ENCODE measurements at places on chromosomes 2 and 18. TPM values are rescaled to one million over a fixed set of nuclear protein-coding genes. Genes with fewer than 3 reads are reported as not detected.

The ABCB11 gene
- not detected for total RNA-seq

The NXPH2 gene
- not detected for total RNA-seq

The CRACDL gene
- 2.2 TPM for total RNA-seq

The PLEK gene
- under 0.01 TPM for total RNA-seq

The SAP130 gene
- total RNA-seq: 2.4 TPM

The CD226 gene
- total RNA-seq: 1.3 TPM

The NCKAP5 gene
- total RNA-seq: under 0.01 TPM

The OR6B2 gene
- total RNA-seq: not detected

The SCG2 gene
- total RNA-seq: under 0.01 TPM

The SIX3 gene
- total RNA-seq: not detected

The GAL3ST2 gene
- total RNA-seq: not detected

The ZC3H6 gene
- 1.2 TPM for total RNA-seq

The CRYBA2 gene
- total RNA-seq: not detected

The SIGLEC15 gene
- total RNA-seq: under 0.01 TPM

DNA sequence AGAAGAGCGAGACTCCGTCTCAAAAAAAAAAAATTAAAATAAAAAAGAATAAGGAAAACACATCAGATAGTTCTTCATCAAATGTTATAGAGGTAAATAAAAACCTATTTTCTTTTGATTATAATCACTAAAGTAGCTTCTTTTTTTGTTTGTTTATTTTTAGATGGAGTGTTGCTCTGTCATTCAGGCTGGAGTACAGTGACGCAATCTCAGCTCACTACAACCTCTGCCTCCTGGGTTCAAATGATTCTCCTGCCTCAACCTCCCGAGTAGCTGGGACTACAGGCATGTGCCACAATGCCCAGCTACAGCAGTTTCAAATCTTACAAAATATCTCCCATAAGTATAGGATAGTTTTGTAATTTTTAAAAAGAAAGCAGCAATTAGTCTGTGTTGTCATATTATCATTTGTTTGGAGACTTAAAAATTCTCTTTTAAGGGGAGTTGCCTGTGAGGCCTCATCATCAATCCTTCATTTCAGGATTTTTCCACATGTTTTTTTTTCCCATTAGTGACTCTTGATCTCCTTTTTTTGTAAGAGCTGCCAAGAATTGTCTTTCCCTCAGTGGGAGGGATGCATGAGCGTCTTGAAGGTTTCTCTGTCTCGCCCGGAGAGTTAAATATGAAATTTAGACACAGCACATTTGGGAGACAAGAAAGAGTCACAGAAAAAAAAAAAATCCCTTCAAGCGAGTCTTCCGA lies 275.9 kb downstream of the CDCA7 start:
- DNase-seq: no peak

- DNase-seq: no peak
Observed at GRCh38 chr2:224927646-224928173, 114.6 kb downstream of the DOCK10 start.

GRCh38 chr2:227793148-227793712 lies 20.4 kb upstream of the CCL20 start:
- DNase-seq: no peak

DNA sequence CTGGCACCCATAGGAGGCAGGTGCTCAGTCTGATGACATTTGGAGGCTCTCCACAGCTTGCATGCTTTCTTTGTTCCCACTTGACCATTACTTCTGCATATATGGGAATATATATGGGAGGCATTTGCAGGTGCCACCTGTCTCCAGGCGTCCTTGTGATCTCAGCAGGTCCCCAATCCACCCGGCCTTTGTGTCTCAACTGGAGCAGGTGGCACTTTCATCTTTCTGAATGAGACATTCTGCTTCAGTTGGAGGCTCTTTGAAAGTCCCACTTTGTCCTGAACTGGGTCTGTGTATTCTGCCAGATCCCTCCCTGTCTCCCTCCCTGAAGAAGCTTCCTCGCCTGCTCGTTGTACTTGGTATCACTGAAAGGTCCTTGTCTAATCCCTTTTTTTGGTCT lies 318.1 kb upstream of the EPAS1 start:
- no peak for DNase-seq

DNA sequence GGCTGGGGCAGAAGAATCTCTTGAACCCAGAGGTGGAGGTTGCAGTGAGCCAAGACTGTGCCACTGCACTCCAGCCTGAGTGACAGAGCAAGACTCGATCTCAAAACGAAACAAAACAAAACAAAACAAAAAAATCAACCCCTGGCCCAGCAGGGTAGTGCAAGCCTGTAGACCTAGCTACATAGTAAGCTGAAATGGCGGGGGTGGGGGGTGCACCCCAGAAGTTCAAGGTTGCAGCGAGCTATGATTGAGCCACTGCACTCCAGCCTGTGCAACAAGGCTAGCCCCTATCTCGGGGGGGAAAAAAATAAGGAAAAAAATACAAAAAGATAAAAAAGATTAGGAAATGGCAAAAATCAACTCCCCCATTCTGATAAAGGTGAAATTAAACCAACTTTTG lies 6.4 kb downstream of the ATL2 start:
- DNase-seq: no peak

GRCh38 chr2:37550190-37550589 lies 121.3 kb downstream of the CDC42EP3 start:
- no peak for DNase-seq

DNA sequence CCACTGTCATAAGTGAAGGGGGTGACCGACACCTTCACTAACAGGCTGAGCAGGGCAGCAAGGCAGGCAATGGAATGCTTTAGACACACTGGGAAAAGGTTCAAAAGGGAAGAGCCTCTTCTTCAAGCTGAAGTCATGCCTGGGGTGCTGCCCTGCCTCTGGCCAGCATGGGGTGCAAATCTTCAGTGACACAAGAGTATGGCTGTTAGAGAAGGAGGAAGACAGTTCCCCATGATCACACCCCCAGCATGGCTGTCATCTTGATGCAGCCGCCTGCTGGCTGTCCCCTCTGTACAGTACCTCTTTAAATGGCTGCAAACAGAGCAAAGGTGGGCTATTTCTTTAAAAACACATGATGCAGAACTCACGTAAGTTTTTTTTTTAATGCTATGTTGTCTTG lies 71.9 kb downstream of the INPP4A start:
- no peak for DNase-seq

DNA sequence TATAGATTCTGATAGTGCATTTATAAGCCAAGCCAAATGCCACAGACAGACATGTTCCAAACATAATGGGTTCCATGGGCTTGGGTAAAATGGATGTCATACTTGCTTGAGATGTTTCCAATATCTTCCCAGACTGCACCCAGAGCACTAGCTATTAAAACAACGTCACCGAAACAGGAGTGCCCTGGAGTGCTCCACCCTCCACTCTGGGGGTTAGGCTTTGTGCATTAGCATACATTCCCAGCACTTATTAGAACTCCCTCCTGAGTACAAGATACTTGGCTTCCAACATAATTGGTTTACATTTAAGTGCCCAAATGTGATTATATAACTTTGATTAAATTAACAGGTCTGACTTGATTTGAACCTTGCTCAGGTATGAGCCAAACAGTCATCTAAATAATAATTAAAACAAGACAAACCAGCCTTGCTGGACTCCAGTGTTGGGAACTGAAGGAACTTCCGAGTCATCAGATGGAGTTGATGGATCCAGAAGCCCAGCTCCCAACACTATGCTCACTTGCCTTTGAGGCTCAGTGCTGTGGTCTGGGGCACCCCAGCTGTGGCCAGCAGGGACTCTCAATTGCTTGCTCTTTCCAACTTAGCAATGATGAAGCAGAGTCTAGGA lies 60.5 kb upstream of the LGALSL start:
- no peak for DNase-seq

DNA sequence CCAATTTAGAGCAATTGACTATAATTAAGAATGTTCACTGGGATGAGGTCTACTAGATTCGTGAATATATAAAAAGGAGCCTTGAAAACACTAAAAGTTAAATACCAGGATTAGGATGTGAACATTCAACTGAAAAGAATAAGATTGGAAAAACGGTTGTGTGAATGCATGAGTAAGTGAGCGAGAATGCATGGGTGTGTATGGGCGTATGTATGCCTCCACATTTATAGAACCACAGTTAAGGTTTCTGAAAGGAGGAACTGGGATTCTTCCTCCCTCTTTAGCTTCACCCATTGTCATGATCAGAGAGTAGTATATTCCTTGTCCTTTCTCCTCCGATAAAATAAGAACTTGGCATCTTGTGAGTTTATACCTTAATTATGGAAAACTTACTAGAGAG lies 151.1 kb upstream of the UBE2E3 start:
- DNase-seq: no peak

GRCh38 chr18:67705748-67706147 lies 189.2 kb upstream of the DSEL start:
- no peak for DNase-seq

GRCh38 chr2:109395494-109396201 lies 218.1 kb downstream of the SEPTIN10 start:
- no peak for DNase-seq

GRCh38 chr2:833180-833579 lies 117.5 kb upstream of the SNTG2 start:
- DNase-seq: no peak

- DNase-seq: no peak
Observed at GRCh38 chr2:47043891-47044239, 111.2 kb downstream of the STPG4 start.

DNA sequence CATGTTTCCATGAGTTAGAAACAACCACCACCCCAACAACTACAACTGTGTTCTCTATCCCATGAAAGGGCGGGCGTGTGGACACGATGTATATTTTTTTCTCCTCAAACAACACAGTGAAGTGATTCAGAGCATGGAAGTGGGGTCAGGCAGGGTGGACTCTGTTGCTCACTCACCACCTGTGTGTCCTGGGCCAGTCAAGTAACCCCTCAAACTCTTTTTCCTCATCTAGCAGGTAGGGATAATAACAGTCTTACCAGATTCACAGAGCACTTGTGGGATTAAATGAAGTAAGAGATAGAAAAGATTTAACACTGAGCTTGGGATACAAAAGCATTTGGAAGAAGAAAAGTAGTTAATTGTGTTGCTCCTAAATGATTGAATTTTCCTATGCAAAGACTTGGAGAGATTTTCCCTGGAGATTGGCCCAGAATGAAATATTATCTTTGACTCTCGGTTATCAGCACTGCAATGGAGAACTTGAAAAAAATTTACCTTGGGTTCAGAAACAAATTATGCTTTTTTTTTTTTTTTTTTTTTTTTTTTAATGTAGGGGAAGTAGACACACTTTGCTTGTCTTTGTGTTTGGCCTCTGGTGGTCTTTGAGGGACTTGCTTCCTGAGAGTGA lies 161.9 kb upstream of the EPAS1 start:
- DNase-seq: peak; percentile 71

DNA sequence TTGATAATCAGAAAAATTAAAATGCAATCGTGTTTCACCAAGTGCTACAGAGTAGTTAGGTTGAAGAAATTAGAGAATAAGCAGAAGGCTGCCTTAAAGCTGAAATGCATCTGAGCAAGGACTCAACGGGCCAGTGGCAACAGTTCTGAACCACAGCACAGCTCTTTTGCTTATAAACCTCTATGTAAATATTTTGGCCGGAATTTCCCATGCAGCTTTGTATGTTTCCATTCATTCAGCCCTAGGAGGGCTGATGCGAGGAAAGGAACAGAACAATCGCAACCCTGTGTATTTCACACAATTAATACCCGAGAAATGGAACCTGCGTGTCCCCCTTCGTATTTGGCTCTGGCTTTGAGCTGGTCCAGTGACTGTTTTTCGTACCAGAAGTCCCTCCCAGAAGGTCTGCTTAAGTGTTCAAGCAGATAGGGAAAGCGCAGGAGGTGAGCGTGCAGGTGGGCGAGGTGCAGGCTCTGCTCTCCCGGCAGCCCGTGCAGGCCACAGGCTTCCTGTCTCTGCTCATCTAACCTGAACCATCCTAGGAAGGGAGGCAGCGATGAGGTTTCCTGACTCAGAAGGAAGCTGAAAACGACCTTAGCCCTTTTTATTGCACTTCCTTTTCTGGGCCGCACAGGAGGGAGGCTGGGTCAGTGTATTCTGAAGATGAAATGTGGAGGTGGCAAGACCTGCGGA lies 67.3 kb downstream of the ASB1 start:
- DNase-seq: no peak

- DNase-seq: no peak
Observed at GRCh38 chr18:39238981-39239660, 1673.5 kb upstream of the CELF4 start.

GRCh38 chr2:228599297-228599696 lies 417.8 kb upstream of the SPHKAP start:
- peak; percentile 13 for DNase-seq

GRCh38 chr2:173773076-173773475 lies 192.1 kb downstream of the SP3 start:
- DNase-seq: no peak

DNA sequence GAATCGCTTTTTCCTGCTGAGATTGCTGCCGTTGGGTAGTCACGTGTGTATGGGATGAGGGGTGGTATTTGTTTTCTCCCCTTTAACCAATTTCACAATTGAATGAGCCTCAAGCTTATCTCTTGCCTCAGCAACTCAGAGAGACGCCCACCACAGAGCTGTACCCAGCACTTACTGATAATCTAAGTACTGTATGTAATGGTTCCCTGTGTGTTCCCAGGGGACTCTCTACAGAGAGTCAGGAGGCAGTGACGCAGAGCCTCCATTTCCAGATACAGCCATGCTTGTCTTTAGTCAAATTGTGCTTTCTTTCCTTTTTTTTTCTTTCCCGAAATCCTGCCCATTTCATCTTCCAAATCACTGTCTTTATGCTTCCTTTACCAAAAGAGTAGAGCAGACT lies 1102.1 kb upstream of the KLHL29 start:
- DNase-seq: no peak

DNA sequence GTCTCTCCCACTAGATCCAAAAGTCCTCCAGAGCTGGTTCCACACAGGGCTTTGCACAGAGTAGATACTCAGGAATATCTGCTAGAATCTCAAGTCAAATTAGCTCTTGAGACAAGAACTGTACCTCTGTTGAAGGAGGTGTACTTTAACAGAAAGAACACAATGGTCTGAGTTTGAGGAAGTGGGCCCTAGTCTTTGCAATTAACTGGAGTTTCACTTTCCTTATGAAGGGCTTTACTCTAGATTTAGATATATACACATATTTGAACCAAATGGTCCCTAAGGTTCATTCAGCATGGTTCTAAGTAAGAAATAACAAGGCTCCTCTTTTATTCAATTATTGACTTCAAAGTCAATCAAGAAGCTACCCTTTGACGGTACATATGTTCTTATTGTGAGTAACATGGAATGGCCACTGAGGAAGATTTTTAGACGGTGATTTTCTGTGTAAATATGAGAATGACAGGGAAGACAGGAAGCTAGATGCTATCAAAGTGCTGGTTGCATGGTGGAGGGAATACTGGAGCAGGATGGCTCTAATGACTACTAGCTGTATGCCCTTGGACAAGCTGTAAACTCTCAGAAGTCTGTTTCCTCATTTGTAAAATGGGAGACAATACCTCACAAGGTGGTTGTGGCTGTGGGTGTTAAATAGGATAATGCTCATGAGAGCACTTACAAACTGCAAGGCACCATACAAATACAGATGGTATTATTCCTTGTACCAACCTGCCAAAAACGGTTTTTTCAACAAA lies 73.5 kb upstream of the SERTAD2 start:
- DNase-seq: no peak

GRCh38 chr2:4269885-4270284 lies 566.5 kb downstream of the DCDC2C start:
- DNase-seq: no peak

- DNase-seq: no peak
Observed at GRCh38 chr18:55550471-55550870, 37.5 kb downstream of the TCF4 start.
